ENCODE measurements at places on chromosomes 13 and 19. TPM values are rescaled to one million over a fixed set of nuclear protein-coding genes. Genes with fewer than 3 reads are reported as not detected.

The VSTM1 gene
- not detected for total RNA-seq

The HIPK4 gene
- total RNA-seq = not detected

The ZNF726 gene
- total RNA-seq = 3.2 TPM

The ZNF491 gene
- total RNA-seq = 0.64 TPM

DNA sequence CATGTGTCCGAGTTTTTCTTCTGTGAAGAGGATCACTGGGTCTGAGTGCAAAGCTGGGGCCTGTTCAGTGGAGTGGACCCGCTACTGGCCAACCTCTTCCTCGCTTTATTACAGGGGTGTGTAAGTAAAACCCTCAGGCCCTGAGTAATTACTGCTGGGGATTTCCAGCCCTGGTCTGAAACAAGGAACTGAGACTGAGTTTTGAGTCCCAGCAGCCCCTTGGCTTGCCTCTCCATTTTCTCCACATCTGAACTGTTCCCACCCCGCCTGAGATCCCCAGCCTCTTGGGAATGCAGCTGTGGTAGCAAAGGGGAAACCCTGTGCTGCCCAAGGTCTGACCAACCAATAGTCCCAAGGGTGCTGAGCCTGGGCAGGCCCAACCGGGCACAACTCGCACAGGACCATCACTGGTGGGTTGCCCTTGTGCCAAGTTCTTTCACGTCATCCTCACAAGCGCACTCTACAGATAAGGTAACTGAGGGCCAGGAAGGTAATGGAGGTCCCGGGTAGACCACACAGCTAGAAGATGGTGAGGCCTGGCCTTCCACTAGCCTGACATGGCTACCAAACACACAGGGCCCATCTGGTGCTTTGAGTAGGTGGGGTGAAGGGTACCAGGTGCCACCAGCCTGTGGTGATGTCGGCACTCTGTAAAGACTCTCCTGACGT lies 13.7 kb upstream of the SLC35E1 start:
- peak; percentile 42 for DNase-seq

DNA sequence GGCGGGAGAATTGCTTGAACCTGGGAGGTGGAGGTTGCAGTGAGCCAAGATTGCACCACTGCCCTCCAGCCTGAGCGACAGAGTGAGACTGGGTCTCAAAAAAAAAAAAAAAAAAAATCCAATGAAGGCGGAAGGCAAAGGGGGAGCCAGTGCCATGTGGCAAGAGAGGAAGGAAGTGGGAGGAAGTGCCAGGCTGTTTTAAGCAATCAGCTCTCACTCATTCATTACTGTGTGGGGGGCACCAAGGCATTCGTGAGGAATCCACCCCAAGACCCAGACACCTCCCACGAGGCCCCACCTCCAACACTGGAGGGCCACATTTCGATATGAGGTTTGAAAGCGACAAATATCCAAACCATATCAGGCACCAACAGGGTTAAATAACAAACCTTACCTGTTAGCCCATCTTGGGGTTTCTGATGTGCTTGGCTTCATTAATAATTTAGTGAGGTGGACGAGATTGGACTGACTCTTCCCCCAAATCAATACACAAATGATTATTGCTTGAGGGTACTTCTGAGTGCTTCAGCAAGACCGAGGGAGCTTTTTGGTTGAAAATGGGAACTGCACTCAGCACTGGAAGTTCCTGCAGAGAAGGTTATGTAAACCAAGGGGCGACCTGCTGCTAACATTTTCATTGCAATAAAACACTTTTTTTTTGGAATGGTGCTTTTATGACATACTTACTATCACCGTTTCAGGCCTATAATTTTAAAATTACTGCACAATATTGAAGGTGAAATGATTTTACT lies 7.5 kb upstream of the LRP3 start:
- no peak for DNase-seq

- peak; percentile 14 for DNase-seq
These were observed 68.2 kb downstream of the ESD start for GRCh38 chr13:46728777-46729176.

DNA sequence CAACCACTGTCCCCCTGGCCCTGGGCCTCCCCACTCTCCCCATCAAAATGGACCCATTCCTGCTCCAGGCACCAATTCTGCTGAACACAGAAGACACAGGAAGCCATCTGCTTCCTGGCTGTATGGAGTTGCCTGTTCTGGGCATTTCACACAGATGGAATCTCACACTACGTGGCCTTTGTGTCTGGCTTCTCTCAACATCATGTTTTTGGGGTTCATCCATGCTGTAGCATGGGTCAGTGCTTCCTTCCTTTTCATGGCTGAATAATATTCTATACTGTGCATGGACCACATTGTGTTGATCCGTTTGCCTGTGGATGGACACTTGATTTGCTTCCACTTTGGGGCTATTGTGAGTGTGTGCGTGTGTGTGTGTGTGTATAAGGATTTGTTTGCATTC lies 15.0 kb upstream of the KLF2 start:
- no peak for DNase-seq

DNA sequence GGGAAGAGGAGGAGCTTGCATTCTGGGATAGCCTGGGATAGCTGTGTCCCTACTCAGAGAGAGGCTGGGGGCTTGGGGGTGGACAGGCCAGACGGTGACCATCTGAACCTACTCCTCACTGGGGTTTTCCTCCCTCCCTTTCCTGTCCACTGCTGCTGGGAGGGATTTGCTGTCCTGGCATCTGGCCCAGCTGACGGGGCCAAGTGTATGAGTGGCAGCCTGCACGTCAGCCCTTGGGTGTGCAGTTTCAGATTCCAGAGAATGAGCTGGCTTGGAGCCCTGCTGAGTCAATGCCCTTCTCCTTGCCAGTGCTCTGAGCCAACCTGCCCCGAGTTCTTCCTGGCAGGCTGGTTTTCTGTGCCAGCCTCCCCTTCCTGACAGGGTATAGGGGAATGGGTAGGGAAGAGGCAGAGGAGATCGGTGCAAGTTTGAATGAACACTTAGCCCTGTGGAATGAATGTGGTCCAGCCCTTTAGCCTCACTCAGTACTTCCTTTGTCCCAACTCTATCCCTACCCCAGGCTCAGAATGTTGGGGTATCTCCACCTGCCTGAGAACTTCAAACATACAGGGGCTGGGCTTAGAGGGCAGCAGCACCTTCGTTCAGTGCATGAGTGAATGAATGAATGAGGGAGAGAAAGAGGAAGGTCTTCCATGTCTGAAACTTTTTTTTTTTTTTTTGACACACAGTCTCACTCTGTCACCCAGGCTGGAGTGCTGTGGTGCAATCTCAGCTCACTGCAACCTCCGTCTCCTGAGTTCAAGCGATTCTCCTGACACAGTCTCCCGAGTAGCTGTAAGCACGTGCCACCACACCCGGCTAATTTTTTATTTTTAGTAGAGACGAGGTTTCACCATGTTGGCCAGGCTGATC lies 1.8 kb upstream of the ANGPTL4 start:
- peak; percentile 99 for DNase-seq

DNA sequence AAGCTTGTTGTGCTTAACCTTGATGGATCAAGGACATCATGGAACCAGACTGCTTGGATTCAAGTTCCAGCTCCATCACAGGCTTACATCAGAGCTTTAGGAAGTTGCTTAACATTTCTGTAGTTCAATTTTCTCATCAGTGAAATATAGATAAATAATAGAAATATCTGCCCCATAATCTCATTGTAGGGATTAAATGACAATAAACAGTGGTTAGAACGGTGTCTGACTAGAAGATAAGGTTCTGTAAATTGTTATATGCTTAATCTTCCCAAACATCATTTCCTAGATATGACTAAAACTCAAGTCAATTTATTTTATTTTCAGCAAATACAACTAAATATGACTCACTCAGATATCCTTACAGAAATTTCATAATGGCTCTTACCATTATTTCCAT lies 83.5 kb downstream of the SLITRK1 start:
- peak; percentile 27 for DNase-seq

- peak; percentile 76 for DNase-seq
These were observed 717 bp upstream of the NALCN start for GRCh38 chr13:101417043-101417406.

DNA sequence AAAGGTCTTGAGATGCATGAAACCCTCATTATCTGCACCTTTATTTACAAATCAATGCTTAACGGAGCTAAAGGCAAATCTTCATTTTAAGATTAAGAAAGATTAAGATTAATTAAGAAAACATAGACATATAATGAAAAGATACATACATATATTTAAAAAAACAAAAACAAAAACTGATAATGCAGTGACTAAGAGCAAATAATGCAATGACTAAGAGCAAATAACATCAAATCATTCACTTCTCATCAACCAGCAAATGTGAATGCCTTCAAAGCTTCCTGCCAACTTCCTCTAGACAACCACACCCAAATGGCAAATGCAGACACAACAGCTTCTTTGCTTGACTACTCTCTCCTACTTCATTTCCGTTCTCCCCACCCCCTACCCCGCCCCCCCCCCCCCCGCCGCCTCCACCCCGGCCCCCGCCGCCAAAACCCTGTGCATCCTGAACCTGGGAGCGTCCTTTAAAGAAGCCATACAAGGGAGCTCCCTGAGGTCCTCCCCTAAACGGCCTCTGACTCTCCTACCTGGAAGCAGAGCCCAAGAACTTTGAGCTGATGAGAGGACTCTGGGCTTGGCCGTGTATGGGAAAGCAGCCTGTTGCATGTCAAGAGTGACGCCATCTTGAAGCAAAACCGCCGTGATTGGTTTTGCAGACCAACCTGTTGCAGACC lies 24.5 kb downstream of the TEX101 start:
- peak; percentile 96 for DNase-seq

GRCh38 chr13:110132225-110132982 lies 174.6 kb downstream of the COL4A1 start:
- no peak for DNase-seq

DNA sequence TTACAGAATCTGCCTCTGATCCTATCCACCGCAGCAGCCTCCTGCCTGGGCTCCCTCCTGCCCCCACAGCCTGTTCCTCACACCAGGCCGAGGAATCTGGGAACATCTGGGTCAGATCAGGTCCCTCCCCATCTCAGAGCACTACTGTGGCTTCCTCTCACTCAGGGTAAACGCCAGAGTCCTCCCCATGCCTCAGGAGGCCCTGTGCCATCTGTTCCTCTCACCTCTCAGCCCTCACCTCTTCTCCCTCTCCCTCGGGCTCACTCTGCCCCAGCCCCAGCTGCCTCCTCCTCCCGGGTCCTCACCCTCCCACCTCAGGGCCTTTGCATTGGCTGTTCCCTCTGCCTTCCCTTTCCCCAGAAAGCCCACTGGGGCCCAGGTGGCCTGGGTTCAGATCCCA lies 18.2 kb downstream of the FCGBP start:
- DNase-seq = no peak

GRCh38 chr13:91162180-91162579 lies 185.3 kb upstream of the MIR17HG start:
- no peak for DNase-seq

- no peak for DNase-seq
These were observed 39.4 kb downstream of the TMED1 start for GRCh38 chr19:10796653-10797052.

- DNase-seq = no peak
These were observed 30.3 kb upstream of the ZNF726 start for GRCh38 chr19:23884363-23884762.

- no peak for DNase-seq
These were observed 14.2 kb downstream of the ARHGEF1 start for GRCh38 chr19:41897181-41897580.

DNA sequence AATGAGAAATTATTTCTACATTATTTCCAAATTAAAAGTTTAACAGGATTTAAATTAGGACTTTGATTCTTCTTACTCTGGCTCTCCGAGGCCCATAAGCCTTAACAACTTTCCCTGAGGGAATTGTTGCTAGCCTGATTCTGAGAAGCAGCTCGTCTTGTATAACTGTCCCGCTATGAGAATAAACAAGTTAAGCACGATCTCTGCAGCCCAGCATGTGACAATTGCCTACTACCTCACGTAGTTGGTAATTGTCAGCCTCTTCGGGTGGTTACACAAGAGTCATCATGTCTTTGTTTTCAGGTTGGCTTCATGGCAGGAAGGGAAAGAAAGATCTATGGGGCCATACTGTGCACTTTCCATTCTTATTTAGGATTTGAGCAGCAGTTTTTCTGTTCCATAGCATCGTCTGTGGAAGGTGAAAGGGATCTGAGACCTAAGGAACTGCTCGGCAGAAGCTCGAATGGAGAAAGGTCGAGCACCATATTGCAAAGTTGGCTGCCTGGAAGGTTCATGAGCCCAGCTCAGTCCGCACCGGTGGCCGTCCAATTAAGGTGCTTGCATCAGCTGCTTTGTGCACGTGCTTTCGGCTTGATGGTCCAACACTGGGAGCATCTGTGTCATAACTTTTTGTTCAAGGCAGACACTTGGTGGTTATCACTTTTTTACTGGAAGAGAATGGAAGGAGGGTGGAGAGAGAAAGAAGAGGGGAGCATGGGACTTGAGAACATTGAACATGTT lies 1.8 kb upstream of the STARD13 start:
- no peak for DNase-seq

- DNase-seq = no peak
These were observed 39.3 kb downstream of the TM9SF2 start for GRCh38 chr13:99540530-99540929.

DNA sequence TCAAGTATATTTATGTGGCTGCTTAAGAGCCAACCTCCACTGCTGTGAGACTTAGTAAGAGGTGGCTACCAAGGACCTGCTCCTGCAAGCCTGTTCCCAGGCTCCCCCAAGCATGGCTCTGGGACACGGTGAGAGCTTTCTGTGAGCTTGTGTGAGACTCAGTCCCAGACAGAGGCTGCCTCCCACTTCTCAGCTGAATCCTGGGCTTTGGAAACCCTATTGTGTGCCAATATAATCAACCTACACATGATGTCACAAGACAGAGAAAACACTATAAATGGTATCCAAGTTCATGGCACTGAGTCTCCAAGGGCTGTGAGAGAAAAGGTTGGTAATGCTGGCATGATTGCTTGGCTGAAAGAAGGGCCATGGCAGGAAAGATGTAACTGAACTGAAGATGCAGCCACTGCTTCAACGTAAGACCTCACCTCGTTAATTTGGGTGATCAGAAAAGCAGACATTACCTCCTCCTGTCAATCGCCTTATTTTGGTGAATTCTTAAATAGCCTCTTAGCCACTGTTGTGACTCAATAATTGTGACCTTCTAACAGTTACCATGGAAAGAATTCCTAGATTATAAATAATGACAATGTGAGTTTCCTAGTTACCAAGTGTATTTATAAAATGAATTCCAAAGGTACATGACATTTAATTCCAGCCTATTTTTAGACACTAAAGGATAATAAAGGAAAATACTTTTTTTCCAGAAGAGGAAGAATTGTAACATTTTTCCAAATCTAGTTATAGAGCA lies 332.0 kb downstream of the IRS2 start:
- no peak for DNase-seq

- DNase-seq = no peak
These were observed 8.1 kb upstream of the SDHAF1 start for GRCh38 chr19:35986664-35987570.
